ENCODE measurements at places on chromosomes 1 and 21.

DNA sequence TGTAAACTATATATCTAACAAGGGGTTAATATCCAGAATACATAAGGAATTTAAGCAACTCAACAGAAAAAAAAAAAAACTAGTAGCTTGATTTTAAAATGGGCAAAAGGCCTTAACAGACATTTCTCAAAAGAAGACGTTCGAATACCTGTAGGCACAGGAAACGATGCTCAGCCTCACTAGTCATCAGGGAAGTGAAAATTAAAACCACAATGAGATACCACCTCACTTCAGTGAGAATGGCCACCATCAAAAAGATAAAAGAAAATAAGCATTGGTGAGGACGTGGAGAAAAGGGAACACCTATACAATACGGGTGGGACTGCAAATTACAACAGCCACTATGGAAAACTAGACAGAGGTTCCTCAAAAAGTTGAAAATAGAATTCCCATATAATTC lies 37.3 kb downstream of the NPHP4 start:
- no peak for DNase-seq

DNA sequence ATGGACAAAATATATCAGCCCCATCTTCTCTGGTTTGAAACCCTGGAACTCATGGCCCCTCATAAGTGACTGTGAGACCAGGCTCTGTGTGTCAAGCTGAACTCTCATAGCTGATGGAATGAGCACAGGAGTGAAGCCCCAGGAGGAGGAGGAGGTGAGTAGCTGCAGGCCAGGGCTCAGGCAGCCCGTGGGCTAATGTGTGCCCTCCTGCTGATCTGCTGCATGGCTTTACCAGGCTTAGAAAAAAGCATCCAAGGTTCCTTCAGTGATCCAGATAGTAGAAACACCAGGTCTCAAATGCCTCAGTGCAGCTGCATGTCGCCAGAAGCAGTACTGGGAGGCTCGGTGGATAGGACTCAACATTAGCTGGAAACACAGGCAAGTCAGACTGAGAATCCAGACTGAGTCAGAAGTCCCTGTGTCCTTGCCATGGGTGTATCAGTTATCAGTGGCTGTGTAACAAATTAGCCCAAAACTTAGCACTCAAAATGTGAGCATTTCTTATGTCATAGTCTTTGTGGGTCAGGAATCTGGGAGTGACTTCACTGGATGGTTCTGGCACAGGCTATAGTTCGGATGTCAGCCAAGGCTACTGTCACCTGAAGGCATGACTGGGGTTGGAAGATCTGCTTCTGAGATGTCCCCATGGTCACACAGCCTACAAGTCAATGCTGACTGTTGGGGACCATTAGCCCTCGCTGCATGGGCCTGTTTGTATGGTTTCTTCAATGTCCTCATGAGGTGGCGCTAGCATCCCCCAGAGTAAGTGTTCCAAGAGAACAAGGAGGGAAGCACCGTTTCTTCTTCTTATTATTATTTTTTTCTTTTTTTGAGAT lies 255.4 kb upstream of the IRF2BP2 start:
- no peak for DNase-seq

DNA sequence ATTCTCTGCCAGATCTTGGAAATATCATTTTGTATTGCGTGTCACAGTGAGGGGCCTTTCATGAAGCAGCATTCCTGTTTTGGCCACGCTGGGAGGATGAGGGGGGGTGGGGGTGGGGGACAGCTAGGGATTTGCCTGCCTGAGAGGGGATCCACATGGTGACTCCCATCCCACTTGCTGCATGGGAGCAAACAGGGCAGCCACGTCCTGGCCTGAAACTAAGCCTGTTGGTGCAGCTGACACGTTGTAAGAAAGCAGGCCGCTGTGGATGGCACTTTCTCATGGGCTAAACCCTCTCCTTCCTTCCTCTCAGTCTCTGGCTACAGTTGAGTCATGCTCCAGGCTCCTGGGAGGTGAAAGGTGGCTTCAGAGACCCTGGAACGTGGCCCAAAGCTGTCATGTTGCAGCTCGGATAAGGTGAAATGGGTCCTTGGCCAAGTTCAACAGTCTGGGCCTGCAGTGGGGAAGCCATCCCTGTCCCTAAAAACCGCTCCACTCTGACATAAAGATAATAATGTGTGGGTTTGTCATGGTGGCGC lies 346.7 kb upstream of the VAMP3 start:
- peak; percentile 29 for DNase-seq

GRCh38 chr1:41497461-41498030 lies 13.1 kb upstream of the EDN2 start:
- DNase-seq, result peak; percentile 4

- DNase-seq, result no peak
Observed at GRCh38 chr1:212623603-212624002, 15.0 kb downstream of the ATF3 start.

GRCh38 chr1:110464340-110464739 lies 13.4 kb downstream of the PROK1 start:
- DNase-seq, result no peak

DNA sequence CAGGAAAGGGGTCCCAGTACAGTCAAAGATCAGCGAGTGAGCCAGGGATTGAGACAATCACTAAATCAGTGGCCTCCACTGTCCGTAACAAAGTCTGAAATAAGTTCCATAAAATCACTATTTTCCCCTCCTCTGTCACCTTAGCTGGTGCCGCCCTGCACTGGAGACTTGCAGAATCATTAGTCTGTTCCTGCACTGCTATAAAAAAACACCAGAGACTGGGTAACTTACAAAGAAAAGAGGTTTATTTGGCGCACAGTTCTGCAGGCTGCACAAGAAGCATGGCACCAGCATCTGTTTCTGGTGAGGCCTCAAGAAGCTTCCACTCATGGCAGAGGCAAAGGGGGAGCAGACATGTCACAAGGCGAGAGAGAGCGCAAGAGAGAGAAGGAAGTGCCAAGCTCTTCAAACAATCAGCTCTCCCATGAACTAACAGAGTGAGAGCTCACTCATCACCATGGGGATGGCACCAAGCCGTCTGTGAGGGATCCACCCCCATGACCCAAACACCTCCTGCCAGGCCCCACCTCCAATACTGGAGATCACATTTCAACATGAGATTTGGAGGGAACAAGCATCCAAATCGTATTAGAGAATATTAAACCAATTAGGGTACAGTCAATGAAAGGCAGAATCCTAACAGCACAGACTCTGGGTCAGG lies 129.8 kb upstream of the TIAM1 start:
- DNase-seq, result no peak

DNA sequence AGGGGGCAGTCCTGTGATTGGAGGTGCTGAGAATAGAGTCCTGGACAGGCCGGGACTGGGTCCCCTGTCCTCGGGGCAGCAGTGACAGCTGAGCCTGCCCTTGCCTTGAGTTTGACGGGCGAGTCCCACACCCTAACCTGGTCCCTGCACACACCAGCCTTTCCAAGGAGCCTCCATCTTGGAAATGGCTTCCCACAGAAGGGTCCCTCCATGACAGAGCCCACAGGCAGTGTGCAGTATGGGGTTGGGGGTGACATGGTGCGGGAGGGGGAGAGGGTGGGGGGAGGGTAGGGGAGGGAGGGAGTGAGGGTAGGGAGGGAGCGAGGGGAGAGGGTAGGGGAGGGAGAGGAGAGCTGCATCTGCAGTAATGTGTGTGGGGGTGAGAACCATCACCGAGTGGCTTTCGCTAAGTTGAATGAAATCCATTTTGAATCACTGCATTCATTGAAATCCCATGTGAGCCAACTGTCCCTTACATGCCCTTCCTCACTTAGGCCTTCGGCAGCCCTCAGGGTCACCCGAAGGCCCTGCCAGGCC lies 10.1 kb upstream of the TMEM52 start:
- DNase-seq, result no peak

DNA sequence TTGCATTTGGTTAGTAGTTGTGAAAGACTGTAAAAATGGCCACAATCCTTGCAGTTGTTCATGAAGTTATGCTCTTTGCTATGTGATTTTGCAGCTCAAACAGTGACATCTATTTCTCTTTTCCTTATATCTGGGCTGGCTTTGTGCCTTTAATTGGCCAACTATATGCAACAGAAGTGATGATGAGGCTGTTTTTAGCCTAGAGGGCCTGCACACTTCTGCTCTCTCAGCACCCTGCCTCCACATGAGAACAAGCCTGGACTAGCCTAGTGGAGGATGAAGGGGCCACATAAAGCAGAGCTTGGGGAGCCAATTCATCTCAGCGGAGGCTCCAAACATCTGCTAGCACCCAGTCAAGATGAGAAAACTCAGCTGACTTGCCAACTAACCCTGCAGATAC lies 339.8 kb downstream of the OMA1 start:
- DNase-seq, result no peak

GRCh38 chr1:15627343-15627988 lies 10.2 kb downstream of the DDI2 start:
- no peak for DNase-seq

DNA sequence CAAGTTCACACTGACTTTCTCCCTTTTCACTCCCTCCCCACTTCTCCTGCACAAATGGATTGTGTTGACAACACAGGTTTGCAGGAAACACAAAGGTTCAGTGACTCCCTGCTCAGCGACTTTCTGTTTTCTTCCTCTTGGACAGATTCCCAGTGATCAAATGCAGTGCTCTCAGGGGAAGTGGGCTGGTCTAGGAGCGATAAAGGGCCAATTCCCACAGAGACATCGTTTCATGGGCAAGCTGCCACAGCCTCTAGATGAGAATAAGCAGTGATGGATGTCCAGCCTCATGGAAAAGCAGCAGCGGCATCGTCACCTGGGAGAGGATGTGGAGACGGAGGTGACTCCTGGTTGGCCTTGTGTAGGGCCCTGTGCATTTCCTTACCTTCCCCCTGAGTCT lies 30.6 kb downstream of the FYB2 start:
- peak; percentile 48 for DNase-seq

- no peak for DNase-seq
Observed at GRCh38 chr1:48560577-48560976, 88.6 kb upstream of the SPATA6 start.

GRCh38 chr1:91864017-91864700 lies 21.8 kb downstream of the TGFBR3 start:
- peak; percentile 39 for DNase-seq

GRCh38 chr1:180165509-180166435 lies 11.1 kb downstream of the QSOX1 start:
- no peak for DNase-seq

- DNase-seq, result peak; percentile 87
Observed at GRCh38 chr1:35718492-35719336, at the start of gene C1orf216. TSS of gene C1orf216 (minus strand) at chr1:35718884. CDS start at chr1:35716321, 2,563 bp downstream.

GRCh38 chr1:159827549-159827948 lies 876 bp downstream of the SLAMF8 start:
- DNase-seq, result no peak

- no peak for DNase-seq
Observed at GRCh38 chr1:87246436-87246835, 82.2 kb upstream of the LMO4 start.

- no peak for DNase-seq
Observed at GRCh38 chr1:45423906-45424678, 66.9 kb downstream of the TESK2 start.

- DNase-seq, result no peak
Observed at GRCh38 chr1:8185400-8185799, 132.5 kb upstream of the SLC45A1 start.

DNA sequence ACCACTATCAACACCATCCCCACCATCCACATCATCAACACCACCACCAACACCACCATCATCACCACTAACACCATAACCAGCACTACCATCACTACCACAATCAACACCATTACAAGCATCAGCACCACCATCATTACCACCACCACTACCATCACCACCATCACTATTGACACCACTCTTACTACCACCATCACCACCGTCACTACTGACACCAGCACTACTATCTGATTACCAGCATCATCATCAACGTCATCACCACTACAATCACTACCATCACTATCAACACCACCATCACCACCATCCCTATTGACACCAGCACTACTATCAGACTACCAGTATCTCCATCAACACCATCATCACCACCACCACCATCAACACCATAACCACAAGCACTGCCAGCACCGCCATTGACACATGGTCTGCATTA lies 106.1 kb upstream of the RUNX3 start:
- DNase-seq, result no peak

DNA sequence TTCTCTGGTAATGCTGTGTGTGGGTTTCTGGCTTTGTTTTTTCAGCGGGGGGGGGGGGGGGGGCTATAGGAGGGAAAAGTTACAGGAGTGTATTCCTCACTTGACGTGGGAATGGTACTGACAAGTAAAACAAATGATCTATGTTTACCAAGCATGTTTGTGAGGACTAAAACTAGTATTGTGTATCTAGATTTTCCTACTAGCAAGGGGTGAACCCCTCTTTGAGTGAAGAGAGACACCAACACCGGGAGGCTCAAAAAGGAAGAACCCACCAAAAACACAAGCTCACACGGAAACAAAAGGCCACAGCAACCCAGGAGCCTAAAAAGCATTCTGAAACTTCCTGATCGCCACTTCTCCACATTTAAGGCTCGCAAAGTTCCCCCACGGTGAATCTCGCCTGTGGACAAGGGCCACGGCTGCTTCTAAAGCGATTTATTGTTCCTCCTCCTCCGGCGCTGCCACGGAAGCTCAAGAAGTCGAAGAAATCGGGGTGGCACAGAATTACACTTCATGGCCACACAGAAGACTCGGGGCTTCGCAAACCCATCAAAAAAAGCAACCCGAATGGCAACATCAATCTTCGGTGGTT lies 703 bp downstream of the PUM1 start:
- peak; percentile 48 for DNase-seq

DNA sequence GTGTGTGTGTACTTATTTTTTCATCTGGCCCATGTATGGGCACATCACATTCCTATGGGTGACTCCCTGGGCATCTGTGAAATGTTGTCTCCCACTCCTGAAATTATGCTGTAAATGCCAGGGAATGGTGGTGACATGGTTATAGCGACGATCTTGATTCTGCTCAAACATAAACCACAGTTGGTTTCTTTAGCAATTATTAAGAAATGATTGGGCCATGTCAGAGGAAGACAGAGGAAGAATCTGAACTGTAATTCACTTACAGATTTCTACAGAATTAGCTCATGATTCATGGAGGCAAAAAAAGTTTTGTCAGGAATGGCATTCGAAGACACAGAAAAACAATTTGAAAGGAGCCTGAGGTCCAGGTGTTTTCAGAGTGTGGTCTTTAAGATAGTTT lies 25.8 kb upstream of the KCNE1 start:
- DNase-seq, result no peak

GRCh38 chr1:190168893-190169280 lies 308.8 kb downstream of the BRINP3 start:
- DNase-seq, result no peak

DNA sequence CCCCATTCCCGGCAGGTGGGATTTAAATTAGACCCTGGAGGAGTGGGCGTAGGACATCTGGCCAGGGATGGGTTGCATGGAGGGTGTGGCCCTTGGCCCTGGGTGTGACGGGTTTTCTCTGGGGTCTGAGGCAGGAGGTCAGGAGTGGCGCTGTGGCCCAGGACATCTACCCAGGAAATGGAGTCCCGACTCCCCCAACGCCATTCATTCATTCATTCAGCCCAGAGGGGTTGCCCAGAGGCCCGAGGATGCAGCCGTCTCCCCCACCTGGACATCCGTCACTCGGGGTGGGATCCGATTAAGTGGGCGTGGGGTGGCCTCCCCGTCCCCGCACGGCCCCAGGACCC lies 663 bp downstream of the ATP13A2 start:
- DNase-seq, result no peak

- no peak for DNase-seq
Observed at GRCh38 chr1:212607913-212608391, 609 bp upstream of the ATF3 start.

GRCh38 chr1:55074455-55074854 lies 35.1 kb downstream of the PCSK9 start:
- DNase-seq, result no peak

Data from astrocyte of the hippocampus (primary cell).